NCI-H1436 (cell line): ENCODE measurements at places on chromosomes 7 and 10.

DNA sequence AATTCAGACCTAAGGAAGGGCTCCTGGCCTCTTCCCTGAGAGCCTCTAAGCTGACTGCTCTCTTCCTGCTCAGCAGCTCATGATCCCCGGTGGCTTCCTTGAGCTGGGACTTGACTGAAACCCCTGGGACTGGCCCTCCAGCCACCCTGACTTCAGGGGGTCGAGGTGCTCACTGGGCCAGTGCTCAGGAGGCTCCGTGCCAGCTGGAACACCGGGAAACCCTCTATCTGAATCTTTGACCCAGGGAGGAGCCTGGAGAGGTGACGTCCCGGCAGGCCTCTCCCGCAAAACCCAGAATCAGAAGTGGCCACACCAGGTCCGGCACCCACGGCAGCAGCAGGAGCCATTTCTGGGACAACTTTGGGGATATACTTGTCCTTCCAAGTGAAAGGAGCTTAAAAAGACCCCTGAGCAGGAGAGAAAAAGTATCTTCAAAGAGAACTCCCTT lies 110.7 kb downstream of the WDR37 start:
- no peak for DNase-seq

DNA sequence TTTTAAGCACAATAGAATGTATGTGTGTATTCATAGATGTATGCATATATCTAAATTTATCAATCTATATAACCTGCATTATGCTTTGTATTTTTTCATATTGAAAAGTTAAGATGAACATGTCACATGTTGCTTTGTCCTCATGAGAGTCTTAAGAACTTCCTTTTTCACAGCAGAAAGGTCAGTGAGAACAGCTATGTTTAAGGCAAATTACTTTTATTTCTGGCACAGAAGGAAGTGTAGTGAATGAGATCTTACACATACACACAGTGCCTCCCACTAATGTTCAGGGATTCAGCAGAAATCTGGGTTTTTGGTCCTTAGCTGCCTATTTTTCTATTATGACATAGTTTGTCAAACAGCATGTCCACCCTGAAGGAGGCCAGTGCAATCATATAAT lies 134.8 kb downstream of the TMEM26 start:
- no peak for DNase-seq

- DNase-seq: no peak
Observed at GRCh38 chr7:38773430-38773829, 135.6 kb downstream of the VPS41 start.

DNA sequence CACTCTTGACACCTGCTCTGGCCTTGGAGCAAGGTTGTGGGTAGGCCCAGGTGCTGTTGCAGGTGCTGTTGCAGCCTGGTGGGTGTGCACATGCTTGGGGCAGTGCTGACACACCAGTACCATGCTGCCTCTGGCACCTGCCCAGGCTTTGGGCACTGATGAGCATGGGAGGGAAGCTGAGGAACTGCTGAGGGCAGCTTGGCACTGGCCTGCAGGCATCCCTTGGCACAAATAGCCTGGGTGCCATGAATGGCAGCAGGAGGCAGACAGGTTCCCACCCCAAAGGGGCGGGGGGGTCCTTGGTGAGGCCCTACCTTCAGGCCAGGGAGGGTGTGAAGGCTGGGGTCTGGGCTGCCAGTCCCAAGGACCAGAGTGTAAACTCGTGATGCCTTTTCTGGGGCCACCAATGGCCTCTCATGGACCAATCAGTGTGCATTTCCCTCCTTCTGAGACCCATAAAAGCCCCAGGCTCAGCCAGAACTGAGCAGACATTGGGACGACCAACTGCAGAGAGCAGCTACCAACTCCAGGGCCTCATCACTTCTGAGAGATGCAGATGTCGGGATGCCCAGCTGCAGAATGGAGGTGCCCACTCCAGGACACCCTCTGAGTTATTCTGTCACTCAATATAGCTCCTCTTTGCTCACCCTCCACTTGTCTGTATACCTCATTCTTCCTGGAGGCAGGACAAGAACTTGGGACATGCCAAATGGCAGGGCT lies 547.4 kb downstream of the ZWINT start:
- no peak for DNase-seq
